ENCODE measurements at places on chromosomes 16 and 17. TPM values are rescaled to one million over a fixed set of nuclear protein-coding genes. Genes with fewer than 3 reads are reported as not detected.
A peak's percentile ranks its signal among the peaks of the same experiment; 100 is the strongest.

OTOA gene
- total RNA-seq = 0.09 TPM

RAB26 gene
- 0.34 TPM for total RNA-seq

RAMP2 gene
- total RNA-seq = not detected

KRTAP9-7 gene
- total RNA-seq = not detected

MAP1LC3B gene
- total RNA-seq = 55.3 TPM

PDILT gene
- total RNA-seq = not detected

TP53TG3C gene
- total RNA-seq = not detected

DNA sequence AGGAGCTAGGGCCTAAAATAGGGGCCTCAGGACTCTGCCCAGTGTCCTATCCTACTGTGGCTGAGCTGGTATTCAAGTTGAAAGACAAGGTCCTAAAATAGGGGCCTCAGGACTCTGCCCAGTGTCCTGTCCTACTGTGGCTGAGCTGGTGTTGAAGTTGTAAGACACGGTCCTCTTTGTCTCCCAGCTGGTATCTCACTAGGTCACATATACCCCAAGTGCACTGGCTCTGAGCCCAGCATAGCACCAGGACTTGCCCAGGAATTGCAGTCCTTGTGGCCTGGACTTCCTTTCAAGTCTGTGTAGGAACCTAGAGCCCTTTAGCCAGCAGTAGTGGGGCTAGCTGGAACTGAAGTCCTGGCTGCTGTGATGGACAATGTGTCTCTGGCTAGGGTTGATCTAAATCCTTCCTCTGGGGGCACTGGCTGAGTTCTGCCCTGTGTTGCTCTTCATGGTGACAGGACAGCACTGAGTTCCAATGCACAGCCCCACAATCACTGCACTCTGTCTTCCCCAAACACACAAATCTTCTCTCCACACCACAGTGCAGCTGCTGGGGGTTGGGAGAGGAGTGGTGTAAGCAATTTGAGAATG lies 260.5 kb downstream of the HAPSTR1 start:
- no peak overlapping the region for H3K27ac ChIP-seq
- no peaks in the 10 kb centered on the region for H3K27me3 ChIP-seq
- no peak overlapping the region for H3K4me3 ChIP-seq
- no peaks in the 10 kb centered on the region for H3K36me3 ChIP-seq
- no peaks in the 10 kb centered on the region for H3K4me1 ChIP-seq

GRCh38 chr17:81470270-81470943 lies 42.2 kb downstream of the ACTG1 start:
- no peaks in the 10 kb centered on the region for H3K36me3 ChIP-seq
- no peak overlapping the region for H3K27ac ChIP-seq
- H3K4me1 ChIP-seq = no peaks in the 10 kb centered on the region
- H3K4me3 ChIP-seq = no peak overlapping the region
- DNase-seq = no peak

DNA sequence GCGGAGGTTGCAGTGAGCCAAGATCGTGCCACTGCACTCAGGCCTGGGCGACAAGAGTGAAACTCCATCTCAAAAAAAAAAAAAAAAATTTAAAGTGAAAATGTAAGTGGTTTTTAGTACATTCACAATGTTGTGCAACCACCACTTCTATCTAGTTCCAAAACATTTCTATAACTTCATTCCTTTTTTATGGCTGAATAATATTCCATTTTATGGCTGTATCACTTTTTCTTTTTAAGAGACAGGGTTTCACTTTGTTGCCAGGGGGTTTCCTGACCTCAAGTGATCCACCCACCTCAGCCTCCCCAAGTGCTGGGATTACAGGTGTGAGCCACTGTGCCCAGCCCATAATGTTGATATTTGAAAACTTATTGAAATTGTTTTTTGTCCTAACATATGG lies 11.7 kb upstream of the CMTM3 start:
- no peaks in the 10 kb centered on the region for H3K36me3 ChIP-seq
- no peak overlapping the region for H3K4me3 ChIP-seq
- peaks cover 43% of the 10 kb centered on the region for H3K4me1 ChIP-seq
- no peak for DNase-seq
- no peak overlapping the region for H3K27ac ChIP-seq
- no peaks in the 10 kb centered on the region for H3K27me3 ChIP-seq

GRCh38 chr16:64356267-64356666 lies 765.6 kb downstream of the CDH11 start:
- no peaks in the 10 kb centered on the region for H3K27me3 ChIP-seq
- no peak for DNase-seq
- H3K36me3 ChIP-seq = no peaks in the 10 kb centered on the region

DNA sequence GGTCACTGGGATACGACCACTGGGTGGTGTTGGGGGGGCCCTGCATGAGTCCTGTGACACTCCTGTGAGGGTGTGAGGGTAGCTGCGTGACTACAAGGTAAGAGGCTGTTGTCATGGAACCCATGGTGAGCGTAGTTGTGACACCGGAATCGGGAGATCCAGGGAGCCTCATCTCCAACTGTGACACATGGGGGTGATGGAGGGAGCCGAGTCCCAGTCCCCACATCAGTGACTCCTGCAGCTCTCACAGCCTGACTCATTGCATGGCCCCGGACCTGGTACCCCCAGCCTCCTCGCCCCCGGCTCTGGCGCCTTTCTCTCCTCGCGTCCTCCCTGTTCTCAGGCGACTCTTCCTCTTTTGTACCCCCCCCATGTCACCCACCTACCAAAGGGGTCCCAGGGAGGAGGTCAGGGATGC lies 14.2 kb downstream of the CDH16 start:
- H3K27me3 ChIP-seq = no peaks in the 10 kb centered on the region
- peaks cover 8% of the 10 kb centered on the region for H3K4me1 ChIP-seq
- DNase-seq = no peak
- H3K27ac ChIP-seq = no peak overlapping the region
- H3K4me3 ChIP-seq = no peak overlapping the region

- no peaks in the 10 kb centered on the region for H3K27me3 ChIP-seq
- no peak overlapping the region for H3K4me3 ChIP-seq
- H3K4me1 ChIP-seq = peaks cover 67% of the 10 kb centered on the region
- H3K27ac ChIP-seq = no peak overlapping the region
- H3K36me3 ChIP-seq = peaks cover 3% of the 10 kb centered on the region
- no peak for DNase-seq
These were observed 227.9 kb downstream of the MSI2 start for GRCh38 chr17:57484081-57484666.

- H3K36me3 ChIP-seq = no peaks in the 10 kb centered on the region
- no peak for DNase-seq
- no peak overlapping the region for H3K4me3 ChIP-seq
- H3K27ac ChIP-seq = no peak overlapping the region
- peaks cover 12% of the 10 kb centered on the region for H3K27me3 ChIP-seq
These were observed 12.3 kb downstream of the CES1 start for GRCh38 chr16:55820615-55821014.

GRCh38 chr17:76138896-76139752 lies 1.9 kb downstream of the FOXJ1 start:
- no peak for DNase-seq
- H3K36me3 ChIP-seq = no peaks in the 10 kb centered on the region
- peaks cover 49% of the 10 kb centered on the region for H3K4me1 ChIP-seq
- H3K4me3 ChIP-seq = peak overlapping the region; percentile 74
- peaks cover 1% of the 10 kb centered on the region for H3K27me3 ChIP-seq
- peak overlapping the region; percentile 71 for H3K27ac ChIP-seq

DNA sequence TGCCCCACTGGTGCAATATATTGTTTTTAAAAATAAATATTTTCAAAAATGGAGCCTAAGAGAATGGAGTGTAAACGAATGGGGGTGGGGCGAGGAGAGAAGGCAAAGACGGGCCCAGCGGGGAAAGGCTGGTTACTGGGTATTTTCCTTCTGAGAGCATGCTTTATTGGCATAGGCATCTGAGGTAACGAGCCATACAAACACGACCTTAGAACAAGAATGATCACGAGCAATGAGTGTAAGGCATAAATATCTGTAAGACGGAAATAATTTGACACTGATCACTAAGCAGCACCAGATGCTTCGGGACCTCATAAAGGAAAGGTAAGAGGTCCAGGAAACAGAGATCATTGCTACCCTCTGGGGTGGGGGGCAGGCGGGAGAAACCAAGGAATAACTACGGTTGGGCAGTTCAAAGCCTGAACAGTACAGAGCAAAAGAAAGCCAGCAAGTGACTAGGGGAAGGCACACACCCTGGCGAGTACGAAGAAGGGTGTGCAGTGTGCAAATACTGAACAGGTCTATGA lies 959 bp downstream of the SSH2 start:
- no peak overlapping the region for H3K4me3 ChIP-seq
- DNase-seq = peak; percentile 60
- H3K36me3 ChIP-seq = peaks cover 6% of the 10 kb centered on the region
- peaks cover 31% of the 10 kb centered on the region for H3K4me1 ChIP-seq
- H3K27me3 ChIP-seq = no peaks in the 10 kb centered on the region

GRCh38 chr16:30698816-30699614 lies at the start of gene SRCAP:
Gene SRCAP, plus strand, starts transcription at chr16:30699171. Its CDS starts 1,654 bp downstream, at chr16:30700825.
- peak; percentile 90 for DNase-seq
- no peaks in the 10 kb centered on the region for H3K27me3 ChIP-seq
- H3K36me3 ChIP-seq = peaks cover 32% of the 10 kb centered on the region

DNA sequence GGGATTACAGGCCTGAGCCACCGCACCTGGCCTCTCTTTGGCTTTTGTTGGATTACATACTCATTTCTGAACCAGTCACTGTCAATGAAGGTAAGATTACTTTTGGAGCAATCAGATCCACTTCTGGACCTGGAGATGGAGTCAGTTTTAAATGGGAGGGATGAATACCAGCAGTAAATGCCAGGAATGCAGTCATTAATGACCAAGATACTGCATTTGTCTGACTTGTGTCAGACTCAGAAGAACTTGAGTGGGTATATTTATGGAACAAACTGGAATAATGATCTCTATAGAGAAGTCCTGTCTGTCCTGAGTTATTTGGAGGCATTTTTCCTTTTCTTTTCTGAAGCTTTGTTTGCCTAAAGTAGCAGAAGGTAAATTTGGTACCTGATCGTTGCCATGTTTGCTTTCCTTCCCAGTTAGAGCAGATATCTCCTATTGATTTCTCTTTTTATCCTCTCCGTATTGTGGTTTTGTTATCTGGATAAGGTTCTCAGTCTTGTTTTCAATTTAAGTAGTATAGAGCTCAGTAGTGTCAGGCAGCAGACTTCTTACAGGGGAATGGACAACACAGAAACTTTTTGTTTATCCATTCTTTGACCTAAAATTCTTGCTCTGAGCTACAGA lies 10.7 kb downstream of the NLK start:
- no peak overlapping the region for H3K4me3 ChIP-seq
- no peaks in the 10 kb centered on the region for H3K27me3 ChIP-seq
- H3K36me3 ChIP-seq = no peaks in the 10 kb centered on the region
- DNase-seq = no peak
- peaks cover 54% of the 10 kb centered on the region for H3K4me1 ChIP-seq

GRCh38 chr17:7579834-7580603 lies 581 bp downstream of the CD68 start:
- H3K27ac ChIP-seq = peak overlapping the region; percentile 100
- peaks cover 74% of the 10 kb centered on the region for H3K36me3 ChIP-seq
- peaks cover 77% of the 10 kb centered on the region for H3K4me1 ChIP-seq
- no peaks in the 10 kb centered on the region for H3K27me3 ChIP-seq
- peak; percentile 60 for DNase-seq

- H3K27me3 ChIP-seq = no peaks in the 10 kb centered on the region
- no peak for DNase-seq
- H3K27ac ChIP-seq = no peak overlapping the region
- peaks cover 34% of the 10 kb centered on the region for H3K4me1 ChIP-seq
These were observed 47.1 kb downstream of the PRMT7 start for GRCh38 chr16:68357923-68358322.

DNA sequence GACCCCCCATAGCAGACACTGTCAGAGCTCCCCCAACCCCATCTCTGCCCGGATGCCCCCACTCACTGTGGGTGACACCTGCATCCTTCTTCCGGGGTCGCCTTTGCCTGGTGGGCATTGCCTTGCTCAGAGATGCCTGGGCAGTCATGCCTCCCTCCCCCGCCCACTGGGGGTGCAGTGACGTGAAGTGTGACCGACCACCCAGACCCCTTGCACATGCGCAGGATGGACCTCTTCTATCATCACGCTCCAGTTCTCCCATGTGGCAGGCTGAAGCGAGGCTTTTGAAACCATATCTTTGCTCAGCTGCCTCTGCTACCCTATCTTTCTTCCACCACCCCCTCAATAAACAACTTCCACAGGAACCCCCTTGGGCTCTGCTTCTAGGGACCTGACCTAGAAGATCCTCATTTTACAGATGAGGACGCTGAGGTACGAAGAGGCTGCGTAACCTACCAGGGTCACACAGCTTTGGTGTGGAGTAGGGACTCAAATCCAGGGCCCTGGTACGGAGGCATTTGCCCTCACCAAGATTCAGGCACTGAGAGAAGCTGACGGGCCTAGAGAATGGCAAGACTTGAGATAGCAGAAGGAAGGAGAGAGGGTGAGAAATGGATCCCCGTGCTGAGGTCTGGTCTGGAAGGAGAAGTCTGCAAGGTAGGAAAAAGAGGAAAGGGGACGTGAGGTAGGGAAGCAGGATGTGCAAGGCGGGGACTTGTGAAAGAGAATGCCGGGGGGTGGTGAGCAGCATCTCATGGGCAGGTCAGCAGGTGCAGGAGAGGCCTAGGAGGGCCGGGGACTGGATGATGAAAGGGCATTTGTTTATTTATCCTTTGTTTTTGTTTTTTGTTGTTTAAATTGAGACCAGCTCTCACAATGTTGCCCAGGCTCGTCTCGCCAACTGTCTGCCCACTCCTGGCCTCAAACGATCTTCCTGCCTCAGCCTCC lies 14.4 kb downstream of the NLRC5 start:
- peaks cover 61% of the 10 kb centered on the region for H3K36me3 ChIP-seq
- DNase-seq = no peak
- H3K4me3 ChIP-seq = peak overlapping the region; percentile 68
- H3K27me3 ChIP-seq = no peaks in the 10 kb centered on the region

DNA sequence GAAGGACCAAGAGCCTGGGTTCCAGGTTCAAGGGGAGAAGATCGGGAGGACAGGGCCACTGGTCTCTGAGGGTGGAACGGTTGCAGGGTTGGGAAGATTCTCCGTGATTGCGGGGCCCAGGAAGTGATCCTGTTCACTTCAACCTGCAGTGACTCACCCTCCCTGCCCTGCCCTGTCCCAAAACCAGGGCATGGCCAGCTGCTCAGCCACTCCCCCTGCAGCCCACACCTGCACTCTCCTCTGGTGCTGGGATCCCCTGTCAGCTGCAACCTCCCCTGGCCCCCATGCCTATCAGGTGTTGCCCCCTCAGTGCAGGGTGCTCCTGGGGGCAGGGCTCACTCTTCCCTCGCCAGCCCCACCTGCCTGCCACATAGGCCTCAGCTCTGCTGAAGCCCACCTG lies 1.1 kb downstream of the RUNDC3A start:
- DNase-seq = no peak
- no peak overlapping the region for H3K27ac ChIP-seq
- H3K4me1 ChIP-seq = peaks cover 9% of the 10 kb centered on the region
- H3K4me3 ChIP-seq = no peak overlapping the region
- peaks cover 24% of the 10 kb centered on the region for H3K27me3 ChIP-seq
- no peaks in the 10 kb centered on the region for H3K36me3 ChIP-seq

- H3K27ac ChIP-seq = no peak overlapping the region
- no peaks in the 10 kb centered on the region for H3K27me3 ChIP-seq
- no peak overlapping the region for H3K4me3 ChIP-seq
- peaks cover 15% of the 10 kb centered on the region for H3K36me3 ChIP-seq
- H3K4me1 ChIP-seq = peaks cover 4% of the 10 kb centered on the region
These were observed 7.0 kb downstream of the INPP5K start for GRCh38 chr17:1509290-1509881.
